Kidney capillary endothelial cell (primary cell): ENCODE measurements at places on chromosomes 5 and 9.

- no peak for DNase-seq
These were observed 258.6 kb downstream of the FSTL4 start for GRCh38 chr5:133353741-133354140.

GRCh38 chr9:19174127-19174912 is 47.0 kb upstream of the PLIN2 start:
- DNase-seq: peak; percentile 83

GRCh38 chr9:16352251-16352650 is 518.2 kb downstream of the BNC2 start:
- no peak for DNase-seq

- DNase-seq: no peak
These were observed 23.0 kb downstream of the MARCHF6 start for GRCh38 chr5:10376544-10376943.

- DNase-seq: no peak
These were observed 38.0 kb upstream of the PRDM12 start for GRCh38 chr9:130626249-130626996.

DNA sequence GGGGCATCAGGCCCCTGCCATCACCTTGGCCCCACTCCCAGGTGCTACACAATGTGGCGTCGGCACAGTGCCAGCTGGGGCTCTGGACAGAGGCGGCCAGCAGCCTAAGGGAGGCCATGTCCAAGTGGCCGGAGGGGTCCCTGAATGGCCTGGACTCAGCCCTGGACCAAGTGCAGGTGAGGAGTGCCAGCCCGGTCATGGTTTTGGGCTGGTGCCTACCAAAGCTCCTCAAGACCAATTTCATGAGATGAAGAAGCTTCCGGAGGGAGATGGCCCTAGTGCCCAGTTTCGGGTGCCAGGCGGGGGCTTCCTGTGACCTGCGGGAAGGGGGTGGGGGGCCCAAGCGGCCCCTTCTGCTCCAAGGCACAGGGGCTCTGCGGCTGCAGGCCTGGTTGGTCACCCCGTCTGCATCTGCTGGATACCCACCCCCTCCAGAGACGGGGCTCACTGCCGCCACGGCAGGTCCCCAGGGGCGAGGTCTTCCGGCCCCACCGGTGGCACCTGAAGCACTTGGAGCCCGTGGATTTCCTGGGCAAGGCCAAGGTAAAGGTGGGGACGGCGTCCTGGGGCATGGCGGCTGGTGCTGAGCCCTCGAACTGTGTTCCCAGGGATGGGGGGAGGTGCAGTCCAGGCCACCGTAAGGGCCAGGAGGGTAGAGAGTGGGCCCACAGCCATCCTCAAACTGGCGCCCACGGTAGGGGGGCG is 5.8 kb downstream of the NOXA1 start:
- no peak for DNase-seq

GRCh38 chr5:87899721-87900131 is 368.9 kb downstream of the TMEM161B start:
- DNase-seq: peak; percentile 95

DNA sequence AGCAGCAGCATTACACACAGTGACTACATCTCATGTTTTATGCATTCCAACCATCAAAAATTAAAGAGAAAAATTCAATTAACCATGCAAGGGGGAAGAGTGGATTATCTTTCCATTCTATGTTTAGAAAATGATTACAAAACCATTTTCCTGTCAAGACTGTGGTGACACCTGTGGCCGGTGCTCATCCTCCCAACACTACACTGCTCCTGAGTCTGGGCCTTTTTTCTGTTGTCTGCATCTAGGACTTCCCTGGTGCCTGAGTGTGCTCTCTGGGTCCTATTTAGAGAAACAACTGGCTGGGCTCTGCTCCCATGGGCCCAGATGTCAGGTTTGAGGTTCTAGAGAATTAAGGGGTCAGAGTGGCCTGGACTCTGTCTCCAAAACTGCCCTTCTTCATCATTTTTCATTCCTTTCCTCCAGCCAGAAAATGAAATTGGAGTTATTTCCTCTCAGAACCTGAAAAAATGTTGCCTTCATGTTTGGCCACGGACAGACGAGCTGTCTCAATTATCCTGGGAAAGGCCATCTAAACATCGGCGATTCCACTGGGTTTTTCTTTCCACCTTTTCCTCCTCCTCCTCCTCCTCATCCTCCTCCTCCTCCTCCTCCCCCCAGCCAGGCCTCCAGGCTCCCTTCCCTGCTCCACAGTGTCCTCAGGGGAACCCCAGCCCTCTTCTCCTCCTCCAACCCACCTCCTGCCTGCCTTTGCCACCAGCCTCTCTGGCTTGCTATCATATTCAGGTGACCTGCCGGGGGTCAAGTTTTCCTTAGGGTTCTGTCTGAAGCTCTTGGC is 11.4 kb upstream of the ARSI start:
- no peak for DNase-seq

DNA sequence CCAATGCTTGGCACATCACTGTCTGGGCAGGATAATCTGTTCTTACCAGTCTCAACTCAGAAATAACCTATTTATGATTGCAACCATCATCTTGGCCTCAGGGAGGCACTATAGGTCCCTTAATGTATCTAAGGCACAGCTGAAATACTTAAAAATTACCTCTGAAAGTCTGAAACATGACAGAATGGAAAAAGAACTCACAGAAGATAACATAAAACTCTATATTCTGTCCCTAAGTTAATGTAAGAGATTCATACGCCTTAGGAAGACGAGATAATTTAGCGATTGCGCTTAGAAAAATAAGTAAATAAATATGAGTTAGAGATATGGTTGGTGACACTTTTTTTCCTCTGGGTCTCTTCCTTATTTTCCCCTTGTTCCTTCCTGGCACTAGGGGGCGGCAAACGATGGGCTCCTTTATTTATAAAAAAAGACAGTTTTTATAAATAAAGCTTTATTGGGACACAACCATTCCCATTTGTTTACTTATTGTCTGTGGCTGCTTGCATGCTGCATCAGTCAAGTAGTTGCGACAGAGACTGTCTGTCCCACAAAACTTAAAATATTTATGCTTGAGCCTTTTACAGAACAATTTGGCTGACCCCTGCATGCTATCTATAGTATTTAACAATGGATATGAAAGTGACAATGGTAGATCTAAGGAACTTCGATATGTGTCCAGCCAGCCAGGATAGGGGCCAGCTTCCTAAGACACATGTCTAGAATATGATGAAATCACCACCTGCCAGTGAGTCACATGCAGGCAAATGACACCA is 79.6 kb downstream of the PDE4D start:
- DNase-seq: peak; percentile 79
